ENCODE measurements at places on chromosomes 1 and 21. TPM values are rescaled to one million over a fixed set of nuclear protein-coding genes. Genes with fewer than 3 reads are reported as not detected.

- no peak for DNase-seq
- H3K27ac ChIP-seq, result no peak overlapping the region
- no peak overlapping the region for H3K4me3 ChIP-seq
- no peaks in the 10 kb centered on the region for H3K4me1 ChIP-seq
- no peaks in the 10 kb centered on the region for H3K27me3 ChIP-seq
Measured at GRCh38 chr1:39544327-39544726, 32.3 kb downstream of the PABPC4 start.

DNA sequence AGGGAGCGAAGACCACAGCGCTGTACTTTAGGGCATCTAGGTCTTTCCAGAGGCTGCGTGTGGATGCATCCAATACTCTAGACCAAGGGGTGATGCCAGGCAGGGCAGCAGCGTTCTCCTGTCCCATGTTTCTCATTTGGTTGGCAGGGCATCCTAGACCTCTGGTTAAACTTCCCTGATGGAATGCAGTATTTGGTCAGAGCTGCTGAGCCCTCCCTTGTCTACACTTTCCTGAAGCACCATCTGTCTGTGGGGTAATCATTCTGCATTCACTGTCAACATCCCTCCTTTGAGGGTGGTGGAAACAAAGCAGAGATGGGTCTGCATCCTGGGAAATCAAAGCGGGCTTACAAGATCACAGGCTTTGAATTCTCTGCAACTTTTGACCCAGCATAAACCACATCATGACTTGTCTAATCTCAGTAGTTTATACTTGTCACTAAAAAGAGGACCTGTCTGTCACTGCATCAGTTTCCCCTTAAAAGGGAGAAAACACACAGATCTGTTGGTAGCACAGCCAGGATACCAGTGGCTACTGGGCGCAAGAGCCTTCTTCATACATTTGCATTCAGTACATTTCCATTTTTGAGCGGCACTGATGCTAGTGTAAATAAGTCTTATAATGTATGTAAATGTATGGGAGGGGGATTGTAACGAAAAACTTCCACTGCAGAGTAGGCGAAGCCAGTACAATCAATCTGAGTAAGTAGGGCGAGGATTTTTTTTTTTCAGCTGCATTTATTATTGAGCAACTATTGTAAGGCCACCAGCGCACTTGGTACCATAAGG is 106.3 kb downstream of the GALNT2 start:
- H3K27ac ChIP-seq, result peak overlapping the region; percentile 96
- H3K36me3 ChIP-seq, result peaks cover 3% of the 10 kb centered on the region
- H3K4me1 ChIP-seq, result peaks cover 86% of the 10 kb centered on the region
- H3K27me3 ChIP-seq, result no peaks in the 10 kb centered on the region

The MX1 gene
- 1.2 TPM for total RNA-seq

GRCh38 chr1:54415991-54416390 is 9.8 kb upstream of the SSBP3 start:
- H3K27ac ChIP-seq, result no peak overlapping the region
- H3K4me3 ChIP-seq, result no peak overlapping the region
- H3K27me3 ChIP-seq, result peaks cover 28% of the 10 kb centered on the region
- peaks cover 7% of the 10 kb centered on the region for H3K4me1 ChIP-seq
- DNase-seq, result no peak

The MTARC1 gene
- 5.4 TPM for total RNA-seq

The LCA5L gene
- 0.92 TPM for total RNA-seq

DNA sequence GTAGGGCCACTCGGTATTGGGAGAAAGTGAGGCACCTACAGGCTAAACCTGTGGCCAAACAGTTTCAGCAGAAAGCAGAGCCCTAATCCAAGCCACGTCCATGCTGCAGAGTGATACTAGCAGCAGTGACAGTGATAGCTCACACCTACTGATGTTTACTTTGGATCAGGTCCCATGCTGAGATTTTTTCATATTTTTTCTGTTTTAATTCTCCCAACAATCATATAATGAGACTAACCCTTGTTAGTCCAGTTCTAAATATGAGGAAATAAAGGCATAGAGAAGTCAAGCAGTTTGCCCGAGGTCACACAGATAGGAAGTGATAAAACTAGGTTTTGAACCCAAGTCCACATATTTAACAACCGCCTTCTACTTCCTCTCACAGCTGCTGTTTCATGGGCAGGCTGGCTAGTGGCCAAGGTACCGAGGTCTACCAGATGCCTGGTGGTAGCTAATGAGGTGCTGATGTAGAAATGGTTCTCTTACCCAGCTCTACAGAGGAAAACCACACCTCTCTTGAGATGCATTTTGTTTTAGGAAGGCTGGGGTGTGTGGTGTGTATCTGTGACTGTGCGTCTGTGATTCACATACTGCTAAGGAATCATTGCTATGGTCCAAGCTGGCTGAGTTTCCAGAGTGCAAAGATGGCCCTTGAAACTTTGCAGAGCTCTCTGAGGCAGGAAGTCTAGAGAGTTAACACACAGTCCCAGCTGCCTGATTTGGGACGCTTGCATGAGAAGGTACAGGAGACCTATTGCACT is 80.3 kb upstream of the ARTN start:
- peaks cover 23% of the 10 kb centered on the region for H3K4me1 ChIP-seq
- no peaks in the 10 kb centered on the region for H3K27me3 ChIP-seq
- H3K27ac ChIP-seq, result no peak overlapping the region
- H3K4me3 ChIP-seq, result no peak overlapping the region
- no peak for DNase-seq

The SRRM1 gene
- total RNA-seq, result 93.0 TPM

GRCh38 chr1:78061825-78062523 is 16.2 kb downstream of the GIPC2 start:
- H3K27ac ChIP-seq, result peak overlapping the region; percentile 91
- DNase-seq, result no peak
- no peaks in the 10 kb centered on the region for H3K27me3 ChIP-seq
- H3K4me3 ChIP-seq, result no peak overlapping the region

GRCh38 chr1:180241716-180242544 is 11.9 kb downstream of the LHX4 start:
- DNase-seq, result no peak
- no peaks in the 10 kb centered on the region for H3K36me3 ChIP-seq
- no peak overlapping the region for H3K27ac ChIP-seq

DNA sequence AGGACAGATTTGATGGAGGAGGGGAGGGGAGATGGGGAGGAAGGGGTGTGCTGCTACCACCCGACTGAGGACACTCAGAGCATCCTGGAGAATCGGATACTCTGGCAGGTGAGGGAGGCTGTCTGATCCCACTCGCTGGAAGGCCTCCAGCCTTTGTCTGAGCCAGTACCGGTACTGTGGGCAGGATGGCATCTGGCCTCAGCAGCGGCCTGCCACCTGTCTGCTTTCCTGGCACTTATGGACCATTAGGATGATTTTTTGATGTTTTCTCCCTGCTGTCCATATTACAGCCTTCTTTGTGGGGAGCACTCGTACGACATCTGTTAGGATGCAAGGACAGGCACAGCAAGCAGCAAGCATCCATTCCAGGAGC is 11.5 kb downstream of the ATP2B4 start:
- peaks cover 11% of the 10 kb centered on the region for H3K36me3 ChIP-seq
- no peak overlapping the region for H3K4me3 ChIP-seq
- H3K27me3 ChIP-seq, result no peaks in the 10 kb centered on the region
- H3K4me1 ChIP-seq, result peaks cover 31% of the 10 kb centered on the region
- no peak overlapping the region for H3K27ac ChIP-seq

DNA sequence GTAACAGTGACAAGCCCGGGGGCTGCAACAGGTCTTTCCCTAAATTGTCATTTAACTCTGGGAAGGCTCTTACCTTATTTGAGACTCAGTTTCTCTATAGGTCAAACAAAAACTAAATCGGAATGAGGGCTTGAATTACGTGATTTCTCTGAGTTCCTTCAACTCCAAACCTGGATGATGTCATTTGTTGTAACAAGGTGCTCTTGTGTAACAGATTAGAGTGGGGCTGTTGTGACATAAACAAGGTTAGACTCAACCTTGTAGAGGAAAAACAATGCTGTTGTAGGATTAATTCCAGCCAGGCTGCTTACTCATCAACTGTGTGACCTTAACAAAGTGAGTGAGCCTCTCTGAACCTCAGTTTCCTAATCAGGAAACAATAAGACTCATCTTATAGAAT is 74.4 kb downstream of the SUSD4 start:
- DNase-seq, result no peak
- peaks cover 23% of the 10 kb centered on the region for H3K27me3 ChIP-seq
- no peak overlapping the region for H3K27ac ChIP-seq
- no peak overlapping the region for H3K4me3 ChIP-seq

DNA sequence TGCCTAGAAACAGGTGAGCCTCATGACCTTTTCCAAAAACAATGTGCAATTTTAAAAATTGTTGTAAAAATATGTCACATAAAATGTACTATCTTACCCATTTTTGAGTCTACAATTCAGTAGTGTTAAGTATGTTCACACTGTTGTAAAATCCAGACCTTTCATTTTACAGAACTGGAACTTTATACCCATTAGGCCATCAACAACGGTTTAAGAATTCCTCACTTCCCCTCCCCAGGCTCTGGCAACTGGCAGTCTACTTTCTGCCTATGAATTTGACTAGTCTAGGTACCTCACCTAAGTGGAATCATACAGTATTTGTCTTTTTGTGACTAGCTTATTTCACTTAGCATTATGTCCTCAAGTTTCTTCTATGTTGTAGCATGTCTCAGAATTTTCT is 8.6 kb downstream of the CTSE start:
- no peak for DNase-seq
- H3K27ac ChIP-seq, result no peak overlapping the region
- no peak overlapping the region for H3K4me3 ChIP-seq
- peaks cover 2% of the 10 kb centered on the region for H3K36me3 ChIP-seq
